ENCODE measurements at places on chromosomes 6 and 20.

DNA sequence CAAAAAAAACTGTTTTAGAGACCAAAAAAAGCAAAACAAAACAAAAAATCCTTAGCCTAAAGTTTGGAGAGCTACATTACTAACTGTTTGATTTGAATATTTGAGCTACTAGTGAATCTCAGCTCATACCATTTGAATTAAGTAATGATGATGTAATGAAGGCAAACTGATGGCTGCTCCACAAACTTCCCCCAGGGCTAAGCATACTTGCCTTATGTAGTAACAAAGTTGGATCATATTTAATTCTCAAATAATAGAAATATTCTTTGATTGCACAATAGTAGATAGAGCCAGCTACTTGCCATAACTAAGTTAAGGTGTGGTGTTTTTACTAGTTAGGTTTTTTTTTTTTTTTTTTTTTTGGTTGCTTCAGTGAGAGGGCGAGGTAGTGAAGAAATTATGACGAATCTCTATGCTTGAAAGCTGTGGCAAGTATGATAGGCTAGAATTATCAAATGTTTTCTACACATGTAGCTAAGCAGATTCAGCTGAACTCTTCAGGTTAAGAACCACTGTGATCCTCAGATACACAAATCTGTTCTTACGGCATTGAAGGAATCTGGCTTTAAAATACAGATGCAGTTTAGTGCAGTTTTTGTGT lies 2.9 kb downstream of the RAB32 start:
- no peak for DNase-seq

DNA sequence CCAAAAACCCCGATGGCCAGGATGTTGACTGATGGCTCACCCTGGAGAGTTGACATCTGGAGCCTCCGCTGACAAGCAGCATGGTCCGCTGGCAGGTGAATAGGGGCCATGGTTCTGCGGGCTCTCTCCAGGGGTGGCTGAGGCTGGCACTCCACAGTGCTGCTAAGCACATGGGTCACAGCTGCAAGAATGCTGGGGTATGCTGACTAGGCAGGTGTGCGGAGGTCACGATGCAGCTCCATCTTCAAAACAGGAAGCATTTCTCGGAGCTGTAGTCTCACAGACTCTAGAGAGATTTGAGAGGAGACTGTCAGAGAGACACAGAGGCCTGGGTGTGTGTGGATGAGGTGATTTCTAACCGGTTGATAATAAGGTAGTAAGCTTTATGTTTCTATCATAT lies 341.6 kb downstream of the NRN1 start:
- DNase-seq = no peak

- DNase-seq = no peak
Measured at GRCh38 chr6:80380566-80380965, 274.1 kb downstream of the BCKDHB start.

DNA sequence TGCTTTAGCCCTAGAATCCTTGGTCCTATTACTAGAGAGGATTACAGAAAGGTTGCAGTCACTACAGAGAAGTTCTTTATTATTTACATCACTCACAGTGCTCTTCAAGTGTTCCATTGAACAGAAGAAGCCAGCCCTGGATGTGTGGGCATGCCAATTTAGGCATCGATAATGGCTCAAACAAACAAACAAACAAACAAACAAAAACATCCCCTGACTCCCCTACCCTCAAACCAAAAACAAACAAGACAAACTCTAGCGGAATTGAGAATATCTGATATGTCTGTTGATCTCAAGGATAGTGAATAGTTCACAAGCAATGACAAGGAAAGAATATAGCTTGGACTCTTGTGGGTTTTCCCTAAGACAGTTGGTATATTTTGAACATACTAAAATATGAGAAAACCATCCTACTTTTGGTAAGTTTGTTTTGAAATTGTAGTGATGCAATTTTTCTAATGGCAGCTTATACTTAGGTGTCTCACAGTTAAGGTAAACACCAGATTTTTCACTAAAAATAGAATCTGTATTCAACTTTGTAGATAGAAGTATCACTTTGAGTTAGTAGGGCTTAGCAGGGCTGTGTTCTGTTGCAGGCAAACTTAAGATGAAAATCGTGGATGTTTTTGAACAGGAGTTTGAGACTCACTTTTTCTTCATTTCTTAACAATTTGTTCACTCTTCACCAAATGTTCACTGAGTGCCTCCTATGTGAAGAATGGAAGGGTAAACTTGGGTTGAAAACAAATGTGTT lies 92.8 kb upstream of the FAM184A start:
- DNase-seq = no peak

GRCh38 chr6:12345694-12346058 lies 55.5 kb downstream of the EDN1 start:
- DNase-seq = no peak

GRCh38 chr6:45630801-45631200 lies 253.1 kb upstream of the SUPT3H start:
- no peak for DNase-seq

- no peak for DNase-seq
Measured at GRCh38 chr6:167007985-167008384, 8.8 kb downstream of the CEP43 start.

DNA sequence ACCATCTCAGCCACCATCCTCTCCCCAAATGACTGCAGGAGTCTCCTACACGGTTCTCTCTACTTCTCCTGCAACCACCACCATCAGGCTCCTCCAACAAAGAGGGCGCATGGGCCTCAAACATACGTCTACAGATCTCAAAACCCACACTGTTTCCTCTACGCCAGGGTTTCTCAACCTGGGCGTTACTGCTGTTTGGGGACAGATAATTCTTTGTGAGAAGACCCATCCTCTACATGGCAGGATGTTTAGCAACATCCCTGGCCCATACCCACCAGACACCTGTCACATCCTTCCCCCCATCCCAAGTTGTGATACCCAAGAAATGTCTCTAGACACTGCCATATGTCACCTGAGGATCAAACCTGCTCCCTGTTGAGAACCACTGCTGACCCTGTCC lies 45.0 kb downstream of the ELMO2 start:
- no peak for DNase-seq

- no peak for DNase-seq
Measured at GRCh38 chr20:47419953-47420514, 63.5 kb upstream of the ZMYND8 start.

DNA sequence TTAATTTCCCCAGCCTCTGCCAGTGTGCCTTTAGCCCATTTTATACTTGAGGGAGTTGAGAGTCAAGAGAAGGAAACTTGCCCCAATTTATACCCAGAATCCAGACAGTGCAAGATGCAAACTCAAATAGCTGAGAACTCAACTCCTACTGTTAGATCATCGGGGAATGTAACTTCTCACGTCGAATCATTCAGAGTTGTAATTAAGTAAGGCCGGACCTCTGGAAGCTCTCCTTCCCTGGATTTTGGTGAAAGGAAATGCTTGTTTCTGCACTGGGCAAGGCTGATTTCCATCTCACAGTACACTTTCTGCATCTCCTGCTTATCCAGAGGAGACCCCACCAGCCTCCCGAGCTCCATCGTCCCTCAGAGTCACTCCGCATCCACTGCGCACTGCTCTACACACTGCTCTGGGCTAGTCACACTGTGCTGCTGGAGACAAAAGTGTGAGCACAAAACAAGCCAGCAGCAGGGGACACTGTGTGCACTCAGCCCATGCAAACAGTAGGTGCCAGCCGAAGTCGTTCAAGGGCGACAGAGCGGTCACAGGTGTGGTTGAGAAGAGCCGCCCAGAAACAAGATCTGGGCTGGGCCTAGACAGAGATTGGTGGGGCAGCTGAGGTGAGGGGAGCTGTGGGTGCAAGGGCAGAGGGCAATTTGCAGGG lies 150.4 kb upstream of the QKI start:
- no peak for DNase-seq

DNA sequence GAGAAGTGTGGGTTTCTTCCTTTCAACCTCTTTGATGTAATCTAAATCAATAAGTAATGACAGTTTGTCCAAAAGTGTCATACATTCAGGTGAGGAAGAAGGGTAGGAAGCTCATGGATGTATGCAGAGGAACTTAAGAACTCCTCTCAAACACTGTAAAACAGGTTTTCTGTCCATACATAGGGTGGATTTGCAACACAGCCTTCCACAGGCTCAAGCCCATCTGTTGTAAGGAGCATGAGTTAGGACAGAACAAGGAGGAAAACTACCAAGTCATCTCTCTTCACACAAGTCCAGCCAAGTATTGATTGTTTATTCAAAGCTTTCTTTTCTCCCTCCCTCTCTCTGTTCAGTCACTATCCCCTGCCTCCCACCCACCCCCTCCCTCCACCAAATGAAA lies 49.0 kb upstream of the CDYL start:
- DNase-seq = no peak

DNA sequence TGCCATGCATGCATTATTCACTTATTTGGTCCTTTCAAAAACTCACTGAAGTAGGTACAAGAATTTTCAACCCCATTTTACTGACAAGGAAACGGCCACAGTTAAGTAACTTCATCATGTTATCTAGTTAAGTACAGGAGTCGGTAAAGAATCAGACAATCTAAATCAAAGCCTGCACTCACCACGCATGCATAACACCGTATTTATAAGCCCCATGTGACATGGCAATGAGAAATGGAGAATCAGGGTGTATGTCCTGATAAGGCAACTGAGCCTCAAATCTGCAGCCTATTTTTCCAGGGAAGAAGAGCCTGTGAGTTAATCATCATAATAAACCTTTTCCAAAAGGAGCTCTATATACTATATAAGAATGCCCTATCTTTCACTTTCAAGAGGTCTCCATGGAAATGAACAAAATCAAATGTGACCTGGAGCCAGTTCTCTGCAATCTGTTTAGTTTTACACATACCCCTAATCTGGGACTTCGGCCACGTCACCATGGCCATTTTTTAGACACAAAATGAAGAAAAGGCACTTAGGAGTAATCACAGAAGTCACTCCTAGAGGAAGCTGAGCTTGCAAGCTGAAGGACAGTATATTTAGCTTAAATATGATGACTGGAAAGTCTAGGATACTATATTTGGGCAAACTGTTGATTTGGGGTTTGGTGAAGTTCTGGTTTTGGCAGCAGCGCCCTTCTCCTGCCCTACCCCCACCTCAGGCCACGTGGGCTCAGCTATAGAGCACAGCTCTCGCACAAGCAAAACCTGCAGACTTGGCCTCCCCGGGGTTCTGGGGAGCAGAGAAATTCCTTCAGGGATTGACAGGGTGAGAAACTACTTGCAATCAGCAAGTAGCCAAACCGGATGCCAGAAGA lies 19.2 kb downstream of the TRAM2 start:
- no peak for DNase-seq

DNA sequence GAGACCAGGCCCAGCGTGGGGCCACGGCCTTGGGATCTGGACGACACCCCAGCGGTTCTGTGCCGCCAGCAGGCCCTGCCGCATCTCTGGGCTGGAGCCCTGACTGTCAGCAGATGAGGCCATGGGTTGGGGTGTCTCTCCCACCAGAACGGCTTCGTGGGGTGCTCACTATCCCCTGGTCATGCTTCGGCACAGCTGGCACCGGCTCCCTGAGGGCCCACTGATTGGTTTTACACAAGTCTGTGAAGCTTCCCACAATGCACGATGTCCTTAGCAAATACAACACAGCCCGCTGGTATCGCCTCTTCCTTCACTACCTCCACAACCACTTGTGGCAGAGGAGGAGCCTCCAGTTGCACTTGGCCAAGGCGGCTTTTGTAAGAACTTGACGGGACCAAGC lies 94.3 kb downstream of the THBS2 start:
- no peak for DNase-seq

GRCh38 chr20:47585087-47585747 lies 83.5 kb downstream of the NCOA3 start:
- DNase-seq = no peak

- no peak for DNase-seq
Measured at GRCh38 chr6:33965766-33966165, 162.0 kb upstream of the MLN start.

DNA sequence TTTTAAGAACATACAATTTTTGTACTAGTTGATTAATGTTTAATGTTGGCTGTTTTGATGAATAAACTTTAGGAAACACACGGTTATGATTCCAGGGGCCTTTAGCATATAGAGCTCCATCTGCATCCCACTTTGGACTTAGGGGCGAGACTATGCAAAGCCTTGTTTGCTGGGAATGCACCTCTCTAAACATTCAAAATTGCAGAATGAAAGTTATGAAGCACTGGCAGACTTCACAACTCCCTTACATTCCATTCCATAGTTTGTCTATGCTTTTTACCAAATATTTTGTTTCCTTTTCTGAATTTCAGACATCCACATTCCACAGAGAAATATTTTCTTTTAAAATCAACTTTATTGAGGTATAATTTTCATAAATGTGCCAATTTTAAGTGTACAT lies 10.3 kb upstream of the TCP11 start:
- DNase-seq = no peak

DNA sequence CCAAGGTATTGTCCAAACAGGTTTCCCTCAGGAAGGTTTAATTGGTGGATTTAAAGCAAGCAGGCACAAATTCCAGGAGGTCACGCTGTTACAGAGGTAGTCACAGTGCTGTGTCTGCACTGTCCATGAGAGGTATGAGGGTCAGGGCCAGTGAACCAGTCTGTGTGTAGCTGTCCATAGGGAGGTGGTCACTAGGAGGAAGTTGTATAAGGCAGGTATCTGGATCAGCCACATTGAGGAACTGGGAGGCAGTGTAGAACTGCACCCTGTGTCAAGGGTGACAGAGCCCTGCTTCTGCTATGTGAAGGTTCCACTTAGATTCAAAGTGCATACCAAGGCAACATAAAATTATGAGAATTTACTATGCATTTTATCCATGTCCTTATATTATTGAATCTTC lies 73.3 kb downstream of the MAP3K4 start:
- DNase-seq = no peak

DNA sequence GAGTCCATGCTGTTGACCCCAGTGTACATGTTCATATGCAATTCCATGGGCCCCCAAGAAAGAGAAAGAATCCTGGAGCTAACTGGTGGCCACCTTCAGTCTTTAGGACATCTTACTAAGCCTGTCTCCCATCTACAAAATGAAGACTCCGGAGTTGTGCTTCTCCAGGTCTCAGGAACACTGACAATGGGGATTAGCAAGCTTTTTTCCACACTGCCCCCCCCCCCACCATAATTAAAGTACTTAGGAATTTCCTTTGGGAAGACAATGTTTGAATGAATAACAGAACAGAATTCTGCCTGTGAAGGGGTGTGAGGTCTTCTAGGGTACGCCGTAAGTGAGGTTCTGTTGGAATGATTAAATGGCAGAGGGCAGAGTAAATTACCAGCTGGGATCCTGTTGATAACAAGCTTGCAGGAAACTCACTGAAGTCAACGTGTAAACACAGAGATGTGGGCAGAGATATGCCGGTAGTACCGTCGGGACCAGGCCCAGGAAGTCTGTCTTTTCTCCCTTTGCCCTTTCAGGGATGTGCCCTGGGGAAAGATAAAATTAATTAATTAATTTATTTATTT lies 63.1 kb downstream of the ANKRD6 start:
- no peak for DNase-seq

GRCh38 chr20:48823476-48823875 lies 4.3 kb downstream of the PREX1 start:
- DNase-seq = no peak
